ENCODE measurements at places on chromosomes 13 and 19.

GRCh38 chr13:63901630-63902029 is 2486.0 kb upstream of the PCDH20 start:
- no peak for DNase-seq

GRCh38 chr13:76943646-76944045 is 4.7 kb upstream of the ACOD1 start:
- DNase-seq: no peak

DNA sequence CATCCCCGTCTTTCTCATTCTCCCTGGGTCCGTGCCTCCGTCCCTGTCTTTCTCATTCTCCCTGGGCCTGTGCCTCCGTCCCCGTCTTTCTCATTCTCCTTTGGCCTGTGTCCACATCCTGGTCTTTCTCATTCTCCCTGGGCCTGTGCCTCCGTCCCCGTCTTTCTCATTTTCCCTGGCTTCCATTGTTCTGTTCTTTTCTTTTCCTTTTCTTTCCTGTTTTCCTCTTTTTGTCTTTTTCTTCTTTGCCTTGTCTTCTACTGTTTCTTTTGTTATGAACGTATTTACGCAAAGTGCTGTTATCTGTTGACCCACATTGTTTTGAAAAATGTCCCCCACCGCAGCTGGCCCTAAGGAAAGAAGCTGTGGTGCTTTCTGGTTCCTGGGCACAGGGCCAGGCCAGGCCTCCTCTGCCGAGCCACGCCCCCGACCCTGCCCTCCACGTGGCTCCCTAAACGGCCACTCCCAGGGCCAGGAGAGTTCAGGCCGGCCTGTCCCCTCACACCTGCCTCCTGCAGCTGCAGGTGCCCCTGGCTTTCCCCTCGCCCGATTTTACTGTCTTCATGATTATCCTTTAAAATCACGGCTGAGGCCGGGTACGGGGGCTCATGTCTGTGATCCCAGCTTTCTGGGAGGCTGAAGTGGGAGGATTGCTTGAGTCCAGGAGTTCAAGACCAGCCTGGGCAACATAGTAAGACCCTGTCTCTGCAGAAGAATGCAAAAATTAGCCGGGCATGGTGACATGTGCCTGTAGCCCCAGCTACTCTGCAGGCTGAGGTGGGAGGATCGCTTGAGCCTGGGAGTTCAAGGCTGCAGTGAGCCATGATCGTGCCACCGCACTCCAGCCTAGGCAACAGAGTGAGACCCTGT is 14.0 kb upstream of the TMPRSS9 start:
- no peak for DNase-seq

GRCh38 chr13:59601993-59602392 is 561.7 kb downstream of the DIAPH3 start:
- DNase-seq: no peak

DNA sequence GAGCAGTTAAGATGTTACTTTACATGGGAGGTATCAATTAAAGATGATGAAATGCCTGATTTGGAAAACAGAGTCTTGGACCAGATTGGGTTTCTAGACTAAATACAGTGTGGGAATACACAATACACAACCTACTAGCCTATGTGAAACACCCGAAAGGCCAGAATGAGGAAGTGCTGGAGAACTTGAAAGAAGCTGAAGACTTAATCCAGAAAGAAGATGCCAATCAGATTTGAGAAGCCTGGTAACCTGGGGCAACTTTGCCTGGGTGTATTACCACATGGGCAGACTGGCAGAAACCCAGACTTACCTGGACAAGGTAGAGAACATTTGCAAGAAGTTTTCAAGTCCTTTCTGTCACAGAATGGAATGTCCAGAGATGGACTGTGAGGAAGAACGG is 43.2 kb downstream of the N4BP2L1 start:
- no peak for DNase-seq

- no peak for DNase-seq
Observed at GRCh38 chr13:99442273-99442895, 58.9 kb upstream of the TM9SF2 start.

DNA sequence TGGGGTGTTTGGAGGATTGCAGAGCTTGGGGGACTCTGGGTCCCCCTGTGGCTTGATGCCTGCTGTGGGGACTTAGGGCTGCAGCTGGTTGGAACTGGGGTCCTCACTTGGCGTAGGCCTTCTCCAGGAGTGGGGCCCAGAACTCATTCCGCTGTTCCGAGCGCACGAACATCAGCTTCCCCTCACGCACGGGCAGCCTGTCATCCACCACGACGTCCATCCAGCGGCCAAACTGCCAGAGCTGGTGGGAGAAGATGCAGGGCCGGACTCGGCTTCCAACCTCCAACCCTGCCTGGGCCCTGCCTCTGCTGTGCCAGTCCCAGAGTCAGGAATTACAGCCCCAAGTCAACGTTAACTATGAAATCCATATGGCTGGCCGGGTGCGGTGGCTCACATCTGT is 2.6 kb downstream of the CAPN12 start:
- DNase-seq: no peak

DNA sequence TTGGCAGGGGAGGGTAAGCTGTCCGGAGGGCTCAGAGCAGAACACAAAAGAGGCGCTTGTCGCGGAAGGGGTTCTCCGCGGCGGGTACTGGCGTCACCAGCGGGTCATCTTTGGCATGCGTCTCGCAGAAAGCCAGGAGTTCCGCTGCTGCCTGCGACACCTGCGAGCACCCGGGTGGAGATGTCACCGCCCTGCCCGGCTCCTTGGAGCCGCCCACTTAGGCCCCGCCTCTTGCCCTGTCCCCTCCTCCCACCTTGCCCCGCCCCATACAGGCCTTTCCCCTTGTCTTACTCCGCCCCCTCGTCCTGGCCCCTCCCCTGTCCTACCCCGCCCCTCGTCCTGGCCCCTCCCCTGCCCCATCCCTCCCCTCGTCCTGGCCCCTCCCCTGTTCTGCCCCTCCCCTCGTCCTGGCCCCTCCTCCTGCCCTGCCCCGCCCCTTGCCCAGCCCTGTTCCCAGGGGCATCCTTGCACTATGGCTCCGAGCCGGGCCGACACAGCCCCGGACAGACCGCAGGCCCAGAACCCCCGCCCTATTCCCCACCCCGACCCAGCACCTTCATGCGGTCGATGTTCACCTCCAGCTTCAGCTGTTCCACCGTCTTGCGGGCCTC is 1.9 kb downstream of the GNG8 start:
- peak; percentile 98 for DNase-seq

GRCh38 chr13:32590266-32590665 is 4.0 kb downstream of the PDS5B start:
- DNase-seq: no peak

DNA sequence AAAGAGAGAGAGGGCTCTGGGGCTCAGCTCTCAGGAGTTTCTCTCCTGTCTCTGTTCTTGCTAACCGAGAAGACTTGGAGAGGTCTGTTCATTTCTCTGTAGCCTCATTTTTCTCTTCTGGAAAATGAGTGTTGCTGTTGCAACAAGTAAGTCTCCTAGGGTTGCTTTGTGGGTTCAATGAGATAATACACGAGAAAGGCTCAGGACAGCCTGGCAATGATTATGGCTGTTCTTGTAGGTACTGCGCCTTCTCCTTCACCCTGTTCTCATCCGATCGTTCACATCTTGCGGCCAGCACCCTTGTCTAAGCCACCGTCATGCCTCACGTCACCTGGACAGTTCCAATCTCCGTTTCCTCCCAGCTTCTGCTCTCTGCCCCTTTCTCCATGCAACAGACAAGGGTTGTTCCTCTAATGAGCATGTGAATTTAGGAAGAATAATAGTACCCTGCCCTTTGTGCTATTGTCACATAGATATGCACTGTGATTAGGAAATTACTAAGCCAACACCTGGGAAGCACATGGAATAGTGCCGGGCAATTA is 4.2 kb downstream of the C5AR1 start:
- DNase-seq: no peak

- DNase-seq: no peak
Observed at GRCh38 chr13:24022568-24022967, 125.3 kb upstream of the C1QTNF9B start.

DNA sequence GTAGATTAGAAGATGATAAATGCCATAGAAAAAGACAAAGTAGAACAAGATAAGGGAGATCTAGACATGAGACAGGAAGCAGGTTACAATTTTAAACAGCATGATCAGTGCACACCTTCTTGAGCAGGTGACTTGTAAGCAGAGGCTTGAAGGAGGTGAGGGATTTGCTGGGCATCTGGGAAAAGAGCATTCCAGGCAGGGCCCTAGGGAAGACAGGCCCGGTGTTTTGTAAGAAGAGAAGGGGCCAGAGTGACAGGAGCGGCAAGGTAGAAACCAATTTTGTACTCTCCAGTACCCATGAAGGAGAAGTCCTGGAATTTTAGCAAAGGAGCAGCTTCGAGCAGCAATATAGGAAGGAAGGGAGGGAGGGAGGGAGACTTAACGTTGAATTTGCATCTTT is 296.5 kb downstream of the MZT1 start:
- no peak for DNase-seq

GRCh38 chr13:20353973-20354372 is 121.9 kb upstream of the GJB6 start:
- no peak for DNase-seq

DNA sequence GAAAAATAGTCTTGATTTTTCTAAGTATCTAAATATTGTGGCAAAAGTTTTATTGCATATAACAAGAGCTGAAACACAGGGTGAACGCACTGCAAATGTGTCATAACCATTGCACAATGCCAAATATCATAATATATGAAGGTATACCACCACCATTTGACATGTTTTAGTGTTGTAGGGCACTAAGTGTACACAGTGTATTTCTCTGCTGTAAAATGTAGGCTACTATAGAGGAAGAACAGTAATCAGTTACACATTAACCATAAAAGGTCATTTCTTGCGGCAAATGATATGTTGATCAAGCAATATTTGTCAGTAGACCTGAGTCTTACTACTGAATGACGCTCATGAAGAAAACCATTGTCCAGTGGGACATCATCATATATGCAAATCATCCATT is 18.3 kb upstream of the KLF5 start:
- no peak for DNase-seq

GRCh38 chr13:101627556-101627943 is 175.1 kb downstream of the ITGBL1 start:
- DNase-seq: no peak

DNA sequence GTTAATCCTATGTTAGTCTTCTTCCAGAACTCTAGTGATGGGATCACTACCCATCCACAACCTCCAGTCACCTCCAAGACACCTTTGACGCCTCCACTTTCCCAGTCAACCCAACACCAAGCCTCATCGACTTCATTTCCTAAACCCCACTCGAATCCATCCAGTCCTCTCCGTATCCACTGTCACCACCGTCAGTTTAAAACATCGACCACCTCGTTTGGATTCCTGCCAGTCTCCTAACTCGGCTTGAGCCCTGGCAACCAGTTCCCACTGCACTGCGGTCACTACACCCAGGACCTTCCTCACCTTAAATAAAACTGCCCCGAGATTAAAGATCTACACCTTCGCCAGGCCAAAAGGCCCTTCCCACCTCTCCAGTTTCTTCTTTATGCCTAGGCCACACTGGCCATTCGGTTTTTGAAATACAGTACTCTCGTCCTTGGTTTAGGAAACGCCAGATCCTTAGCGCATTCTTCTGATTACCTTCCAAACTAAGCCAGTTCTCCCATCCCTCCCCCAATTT is 1.2 kb downstream of the MTIF3 start:
- no peak for DNase-seq

DNA sequence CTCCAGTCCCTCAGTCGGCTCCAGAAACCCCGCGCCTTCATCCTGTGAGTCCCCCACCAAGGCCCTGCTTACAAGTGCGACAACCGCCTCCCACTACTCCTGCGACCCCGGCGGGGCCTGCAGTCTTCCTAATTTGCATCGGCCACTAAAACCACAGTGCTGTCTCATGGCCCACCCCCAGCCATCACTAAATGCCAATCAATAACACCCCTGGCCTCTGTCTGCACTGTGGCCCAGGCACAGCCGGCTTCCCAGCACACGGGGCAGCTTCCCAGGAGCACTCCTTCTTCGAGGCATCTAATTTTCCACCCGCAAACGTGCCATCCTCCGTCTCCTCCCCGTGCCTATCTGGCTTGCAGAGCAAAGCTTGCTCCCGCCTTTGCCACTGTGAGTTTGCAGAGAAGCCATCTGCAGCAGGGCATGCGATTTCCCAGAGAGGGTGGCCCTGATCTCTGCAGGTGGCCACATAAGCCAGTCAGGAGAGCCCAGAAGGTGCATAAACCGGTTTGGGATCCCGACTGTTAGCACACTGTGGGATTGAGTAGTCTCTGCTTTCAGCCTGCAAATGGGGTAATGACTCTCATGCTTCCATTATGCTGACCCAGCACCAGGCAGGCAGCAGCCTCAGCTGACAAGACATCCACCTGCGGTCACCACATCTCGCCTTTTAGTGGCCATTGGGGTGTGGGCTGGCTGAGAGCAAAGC is 34.0 kb upstream of the USE1 start:
- DNase-seq: no peak

GRCh38 chr19:4327877-4328242 is 10.8 kb downstream of the STAP2 start:
- DNase-seq: no peak

DNA sequence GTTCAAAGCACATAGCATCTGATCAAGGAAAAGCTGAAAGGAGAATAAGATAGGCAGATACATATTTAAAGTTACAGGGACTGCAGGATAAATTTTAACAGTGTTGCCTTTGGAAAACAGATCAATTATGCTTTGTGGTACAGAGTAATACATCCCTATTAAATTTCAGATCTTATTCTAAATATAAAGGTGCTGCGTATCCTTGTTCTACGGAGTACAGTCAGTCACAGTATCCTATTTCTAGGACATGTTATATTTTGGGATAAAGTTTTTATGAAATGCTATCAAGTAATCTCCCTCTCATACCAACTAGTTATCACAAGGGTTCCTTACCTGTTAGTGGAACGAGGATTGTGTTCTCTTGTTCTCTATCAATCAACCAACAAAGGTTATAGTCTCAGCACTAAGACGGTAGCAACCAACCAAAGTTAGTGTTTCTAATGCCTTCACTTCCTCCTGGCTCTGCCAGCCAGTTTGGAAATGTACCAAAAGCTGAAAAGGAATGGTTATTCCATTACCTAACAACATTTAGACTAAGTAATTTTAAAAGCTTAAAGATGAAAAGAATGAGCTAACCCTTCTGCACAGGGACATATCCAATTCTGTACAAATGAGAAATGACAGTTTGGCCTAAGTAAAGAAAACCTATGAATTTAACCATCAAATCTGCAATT is 35.2 kb downstream of the TSC22D1 start:
- DNase-seq: no peak

GRCh38 chr13:37576601-37577000 is 22.0 kb downstream of the POSTN start:
- DNase-seq: no peak

- no peak for DNase-seq
Observed at GRCh38 chr13:36737524-36738083, 63.8 kb downstream of the SERTM1 start.

- no peak for DNase-seq
Observed at GRCh38 chr13:42600943-42601342, 27.0 kb downstream of the TNFSF11 start.

- DNase-seq: no peak
Observed at GRCh38 chr19:19297759-19298158, 22.6 kb downstream of the SUGP1 start.

Data from activated T-cell treated with anti-CD3 and anti-CD28 coated beads, Interleukin-2, amount 50 U/mL, for 1 hour (primary cell).